ENCODE measurements at places on chromosomes 12 and 14.

DNA sequence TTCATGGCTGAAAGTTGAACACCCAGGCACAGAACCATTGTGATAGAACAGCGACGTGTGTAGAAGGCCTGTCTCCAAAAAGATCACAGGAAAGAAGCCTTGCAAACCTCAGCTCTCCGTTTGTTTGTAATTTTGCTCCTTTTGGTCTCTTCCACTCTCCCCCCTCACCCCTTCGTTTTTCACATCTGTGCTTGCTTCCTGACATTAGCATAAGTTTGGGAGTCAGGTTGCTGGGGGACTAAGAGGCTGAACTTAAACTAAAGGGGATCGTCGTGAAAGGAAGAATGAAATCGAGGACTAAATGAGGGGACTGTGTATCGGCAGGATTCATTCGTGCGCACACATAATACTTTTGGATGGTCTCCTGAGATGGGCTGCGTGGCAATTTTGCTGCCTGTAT lies 200.6 kb downstream of the BCAT1 start:
- no peak for DNase-seq

DNA sequence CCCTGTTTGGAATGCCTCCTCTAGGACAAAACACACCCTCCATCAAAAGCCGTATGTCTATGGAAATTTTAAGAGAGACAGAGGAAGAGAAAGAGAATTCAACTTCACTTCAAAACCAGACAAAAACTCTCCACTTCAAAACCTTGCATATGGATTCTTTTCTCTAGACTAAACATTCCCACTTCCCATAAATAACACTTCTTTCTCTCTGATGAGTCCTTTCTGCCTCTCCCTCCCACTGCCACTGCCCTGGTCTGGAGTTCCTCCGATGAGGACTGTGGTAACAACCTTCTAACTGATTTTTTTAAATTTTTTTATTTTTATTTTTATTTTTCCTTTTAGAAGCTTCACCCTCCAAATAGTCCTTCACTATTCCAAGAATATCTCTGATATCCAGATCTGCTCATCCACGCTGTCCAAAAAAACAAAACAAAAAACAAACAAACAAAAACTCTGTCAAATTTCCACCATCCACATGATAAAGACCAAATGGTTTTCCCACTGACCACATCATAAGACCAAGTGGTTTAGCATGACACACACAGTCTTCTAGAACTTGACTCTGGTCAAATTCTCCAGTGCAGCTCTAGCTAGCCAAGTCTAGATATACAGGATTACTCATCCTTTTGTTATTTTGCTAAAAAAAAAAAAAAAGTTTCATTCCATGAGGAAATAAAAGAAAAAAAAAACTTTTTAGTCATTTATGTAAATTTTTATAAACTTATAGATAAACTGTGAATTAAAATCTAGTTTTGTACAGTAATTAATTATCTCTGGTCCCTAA lies 256.0 kb downstream of the PPFIA2 start:
- no peak for DNase-seq

- no peak for DNase-seq
These were observed 349.0 kb upstream of the RGS6 start for GRCh38 chr14:71583194-71583593.

GRCh38 chr14:35045798-35046047 lies 349 bp upstream of the FAM177A1 start:
- no peak for DNase-seq

GRCh38 chr14:74508292-74508731 lies 14.7 kb downstream of the ISCA2 start:
- DNase-seq, result no peak

GRCh38 chr12:92927055-92927435 lies 2.0 kb downstream of the EEA1 start:
- DNase-seq, result peak; percentile 3

DNA sequence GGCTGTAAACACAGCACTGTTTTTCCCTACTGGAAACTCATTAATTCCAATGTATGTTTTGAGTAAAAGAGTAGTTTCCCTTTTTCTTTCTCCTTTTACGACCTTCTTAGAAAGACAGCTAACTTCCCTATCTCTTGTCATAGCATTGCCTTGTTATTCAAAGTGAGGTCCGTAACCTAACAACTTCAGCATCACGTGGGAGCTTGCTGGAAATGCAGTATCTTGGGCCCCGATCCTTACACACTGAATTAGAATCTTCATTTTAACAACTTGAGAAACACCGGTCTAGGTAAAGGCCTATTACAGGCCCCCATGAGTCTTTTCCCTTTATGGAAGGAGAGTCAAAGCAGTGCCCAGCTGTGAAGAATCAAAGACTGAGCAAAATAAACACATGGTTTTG lies 230.7 kb upstream of the PRKD1 start:
- no peak for DNase-seq

DNA sequence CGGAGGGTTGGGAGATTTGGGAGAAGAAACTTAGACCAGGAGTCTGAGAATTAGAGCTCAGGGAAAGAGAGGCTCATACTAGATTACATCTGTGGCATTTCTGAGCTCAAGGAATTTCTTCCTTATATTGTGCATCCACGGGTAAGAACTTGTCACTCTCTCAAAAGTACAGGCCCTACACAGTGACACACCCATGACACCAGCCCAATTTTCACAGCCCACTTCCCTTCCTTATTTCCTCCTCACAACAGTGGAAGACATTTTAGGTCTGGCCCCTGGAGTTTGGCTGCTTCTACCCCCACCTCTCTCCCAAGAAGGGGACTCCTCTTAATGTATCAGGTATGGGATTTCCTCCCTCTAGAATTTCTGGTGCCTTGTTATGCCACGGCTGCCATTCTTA lies 9.2 kb upstream of the ZNF385A start:
- no peak for DNase-seq

DNA sequence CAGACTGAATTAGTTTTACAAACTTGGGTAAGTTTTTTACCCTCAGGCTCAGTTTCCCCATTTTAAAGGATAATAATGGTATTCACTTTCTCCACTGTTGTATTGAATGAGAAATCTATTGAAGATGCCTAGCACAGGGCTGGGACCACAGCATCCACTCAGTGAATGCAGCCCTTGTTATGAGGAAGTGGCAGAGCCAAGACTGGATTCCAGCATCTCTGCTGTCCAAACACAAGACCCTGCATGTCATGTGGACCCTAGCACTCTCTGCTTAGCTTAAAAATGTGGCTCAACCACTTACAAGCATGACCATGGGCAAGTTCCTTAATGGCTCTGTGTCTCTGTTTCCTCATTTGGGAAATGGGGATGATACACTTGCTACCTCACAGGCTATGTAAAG lies 24.1 kb upstream of the TRIM9 start:
- DNase-seq, result no peak

DNA sequence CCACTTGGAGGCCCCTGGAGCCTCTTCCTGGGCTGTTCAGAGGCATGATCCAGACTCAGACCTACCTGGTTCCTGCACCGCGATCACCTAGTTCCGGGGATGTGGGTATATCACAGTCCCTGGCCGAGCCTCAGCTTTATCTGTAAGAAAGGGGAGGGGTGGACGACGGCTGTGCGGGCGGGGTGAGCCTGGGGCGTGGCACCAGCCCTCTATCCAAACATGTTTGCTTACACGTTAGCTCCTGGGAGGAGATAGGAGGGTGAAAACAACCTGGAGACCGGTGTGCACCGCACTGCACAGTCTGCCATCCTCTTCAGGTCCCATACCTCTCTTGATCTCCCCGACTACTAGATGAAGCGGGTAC lies 1.2 kb downstream of the ANKRD9 start:
- DNase-seq, result no peak

DNA sequence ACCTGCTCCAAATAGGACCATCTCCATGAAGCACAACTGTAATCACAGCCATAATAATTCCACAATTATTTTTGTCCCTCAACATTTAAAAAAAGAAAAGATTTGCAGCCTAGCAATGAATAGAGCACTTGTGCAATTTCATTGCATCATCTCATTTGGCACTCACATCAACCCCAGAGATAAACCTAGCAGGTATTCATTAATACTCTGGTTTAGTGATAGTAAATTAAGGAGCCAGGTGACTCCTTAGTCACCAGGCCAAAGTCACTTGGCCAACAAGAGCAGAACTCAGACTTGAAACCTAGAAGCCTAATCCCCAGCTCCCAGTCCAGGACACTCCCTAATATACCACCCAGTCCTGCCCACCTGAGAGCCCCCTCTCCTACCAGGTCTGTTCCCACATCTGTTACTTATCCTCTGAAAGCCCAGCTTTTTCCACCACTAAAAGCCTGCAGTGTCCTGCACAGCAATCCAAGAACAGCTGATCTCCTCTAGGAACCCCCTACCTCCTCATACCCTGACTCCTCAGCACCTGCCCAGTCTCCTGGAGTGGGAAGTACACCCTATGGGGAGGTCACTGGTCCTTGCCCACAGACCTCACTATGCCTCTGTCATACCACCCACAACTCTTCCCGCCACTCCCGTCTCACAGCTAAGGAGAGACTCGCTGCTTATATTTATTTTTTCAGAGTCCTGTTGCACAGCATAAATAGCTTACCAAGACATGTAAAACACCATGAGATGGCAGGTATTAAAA lies 22.1 kb downstream of the OR10P1 start:
- DNase-seq, result no peak

DNA sequence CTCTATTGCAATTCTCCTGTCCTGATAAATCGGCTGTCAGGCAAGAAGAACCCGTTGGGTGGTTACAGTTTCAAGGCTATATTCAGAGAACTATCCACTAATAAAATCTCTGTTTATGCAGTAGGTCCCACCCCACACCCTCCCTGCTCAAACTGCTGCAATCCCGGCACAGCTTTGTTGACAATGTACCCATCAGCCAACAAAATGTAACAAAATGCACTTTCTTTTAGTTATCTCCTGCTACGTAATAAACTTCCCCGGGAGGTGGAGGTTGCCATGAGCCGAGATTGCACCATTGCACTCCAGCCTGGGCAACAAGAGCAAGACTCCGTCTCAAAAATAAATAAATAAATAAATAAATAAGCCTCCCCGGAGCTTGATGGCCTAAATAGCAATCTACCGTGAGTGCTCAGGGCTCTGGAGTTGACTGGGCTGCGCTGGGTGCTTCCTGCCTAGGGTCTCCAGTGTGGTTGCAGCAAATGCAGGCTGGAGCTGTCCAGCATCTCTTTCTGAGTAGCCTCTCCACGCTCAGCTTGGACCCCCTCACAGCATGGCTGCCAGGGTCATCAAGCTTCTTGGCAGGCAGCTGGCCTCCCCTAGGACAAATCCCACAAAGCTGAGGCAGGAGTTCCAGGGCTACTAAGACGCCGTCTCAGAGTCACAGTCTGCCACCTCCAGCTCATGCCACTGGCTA lies 43.2 kb upstream of the FBRSL1 start:
- DNase-seq, result no peak

DNA sequence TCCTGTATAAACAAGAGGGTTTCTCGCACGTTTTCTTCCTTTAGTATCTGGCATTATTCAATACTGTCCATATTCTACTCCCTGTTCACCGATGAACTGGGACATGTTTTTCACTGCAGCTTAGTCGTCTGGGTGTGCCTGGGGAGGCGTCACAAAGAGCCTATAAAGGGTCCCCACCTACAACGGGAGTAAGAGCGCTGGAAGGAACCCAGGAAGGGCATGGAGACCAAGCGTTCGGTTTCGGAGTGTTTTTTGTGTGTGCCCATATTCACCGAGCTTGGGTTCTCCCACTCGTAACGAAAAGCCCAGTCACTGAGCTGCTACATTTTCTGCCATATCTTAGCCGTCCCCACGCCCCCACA lies 592 bp upstream of the USP15 start:
- DNase-seq, result no peak

GRCh38 chr12:82931349-82932116 lies 244.8 kb downstream of the TMTC2 start:
- DNase-seq, result no peak

GRCh38 chr12:93080452-93080851 lies 151.4 kb upstream of the EEA1 start:
- no peak for DNase-seq

GRCh38 chr12:1769809-1770494 lies 50.4 kb upstream of the LRTM2 start:
- no peak for DNase-seq

GRCh38 chr14:23381871-23382270 lies 5.0 kb downstream of the CMTM5 start:
- no peak for DNase-seq

GRCh38 chr12:86719381-86719780 lies 463.2 kb upstream of the MGAT4C start:
- DNase-seq, result no peak

DNA sequence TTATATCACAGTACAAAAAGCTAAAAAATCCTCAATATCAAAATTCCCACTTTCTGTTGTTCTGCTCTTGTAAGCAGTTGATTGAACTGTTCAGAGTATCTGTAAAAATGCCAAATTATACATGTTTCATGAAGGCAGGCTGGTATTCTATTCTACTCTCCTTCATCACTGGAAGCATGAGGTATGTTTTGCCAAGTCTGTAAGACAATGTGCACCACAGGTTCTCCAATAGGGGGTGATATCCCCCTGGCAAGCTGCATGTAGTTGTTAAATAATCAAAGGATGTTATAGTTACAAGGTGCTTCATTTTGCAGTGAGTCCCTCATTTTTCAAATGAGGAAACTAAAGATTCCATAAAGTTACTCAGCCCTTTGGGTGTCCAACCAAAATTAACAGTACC lies 15.1 kb upstream of the NEK9 start:
- no peak for DNase-seq

DNA sequence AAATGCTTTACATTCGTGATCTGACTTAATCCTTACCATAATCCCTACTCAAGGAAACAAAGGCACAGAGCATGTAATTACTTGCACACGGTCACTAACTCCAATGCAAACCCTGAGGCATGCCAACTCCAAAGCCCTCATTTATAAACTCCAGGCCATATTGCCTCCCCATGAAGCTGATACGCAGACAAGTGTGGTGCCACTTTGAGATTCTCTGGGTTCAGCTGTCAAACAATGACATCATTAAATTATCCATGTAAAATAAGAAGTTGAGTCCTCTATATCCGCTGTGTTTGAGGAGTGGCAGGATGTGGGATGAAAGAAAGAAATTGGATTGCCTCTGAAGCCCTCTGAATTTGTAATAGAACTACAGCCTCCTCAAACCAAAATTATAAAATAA lies 62.8 kb downstream of the ANO4 start:
- no peak for DNase-seq

DNA sequence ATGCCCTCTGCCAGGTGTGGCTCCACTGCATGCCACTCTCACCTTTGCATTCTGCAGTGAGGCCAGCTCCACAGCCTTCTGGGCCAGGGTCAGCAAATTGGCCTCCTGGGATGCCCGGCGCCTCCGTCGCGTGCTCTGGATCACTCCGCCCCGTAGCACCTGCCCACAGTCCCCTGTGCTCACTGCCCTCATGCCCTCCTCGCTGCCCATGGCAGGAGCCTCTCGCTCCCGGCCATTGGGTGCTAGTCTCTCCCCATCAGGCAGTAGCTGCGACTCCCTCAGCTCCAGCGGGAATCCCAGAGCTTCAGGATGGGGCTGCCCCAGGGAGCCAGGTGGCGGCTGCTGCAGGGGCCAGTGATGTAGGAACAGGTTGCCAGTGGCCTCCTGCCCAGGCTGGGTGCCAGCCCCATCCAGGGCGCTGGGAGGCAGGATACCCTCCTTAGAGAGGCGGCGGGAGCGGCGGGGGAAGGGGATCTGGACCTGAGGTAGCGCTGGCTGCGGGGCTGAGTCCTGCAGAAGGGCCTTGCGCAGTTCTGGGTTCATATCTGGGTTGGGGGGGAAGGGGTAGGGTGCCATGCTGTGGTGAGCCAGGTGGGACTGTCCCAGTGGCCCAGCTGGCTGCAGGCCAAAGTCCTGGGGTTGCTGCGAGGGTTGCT lies 24.5 kb upstream of the PNMA1 start:
- no peak for DNase-seq

All from activated T-helper 1 cell treated with Interleukin-2 at 50 U/mL for 16 hours (primary cell).